Upper lobe of left lung (tissue), 6 donors: ENCODE measurements at places on chromosomes 2 and 18. TPM values are rescaled to one million over a fixed set of nuclear protein-coding genes. Genes with fewer than 3 reads are reported as not detected.

Gene CYS1
- 7.9 TPM for total RNA-seq

Gene ZNF385B
- total RNA-seq, result 22.1 TPM

Gene TRPM8
- not detected for total RNA-seq

Gene CREG2
- 1.1 TPM for total RNA-seq

Gene TCF4
- 115 TPM for total RNA-seq

Gene C18orf32
- total RNA-seq, result 17.8 TPM

Gene TSPYL6
- not detected for total RNA-seq

Gene EEF1B2
- 127 TPM for total RNA-seq

- DNase-seq, result no peak
Observed at GRCh38 chr2:212692466-212692865, 153.9 kb upstream of the ERBB4 start.

DNA sequence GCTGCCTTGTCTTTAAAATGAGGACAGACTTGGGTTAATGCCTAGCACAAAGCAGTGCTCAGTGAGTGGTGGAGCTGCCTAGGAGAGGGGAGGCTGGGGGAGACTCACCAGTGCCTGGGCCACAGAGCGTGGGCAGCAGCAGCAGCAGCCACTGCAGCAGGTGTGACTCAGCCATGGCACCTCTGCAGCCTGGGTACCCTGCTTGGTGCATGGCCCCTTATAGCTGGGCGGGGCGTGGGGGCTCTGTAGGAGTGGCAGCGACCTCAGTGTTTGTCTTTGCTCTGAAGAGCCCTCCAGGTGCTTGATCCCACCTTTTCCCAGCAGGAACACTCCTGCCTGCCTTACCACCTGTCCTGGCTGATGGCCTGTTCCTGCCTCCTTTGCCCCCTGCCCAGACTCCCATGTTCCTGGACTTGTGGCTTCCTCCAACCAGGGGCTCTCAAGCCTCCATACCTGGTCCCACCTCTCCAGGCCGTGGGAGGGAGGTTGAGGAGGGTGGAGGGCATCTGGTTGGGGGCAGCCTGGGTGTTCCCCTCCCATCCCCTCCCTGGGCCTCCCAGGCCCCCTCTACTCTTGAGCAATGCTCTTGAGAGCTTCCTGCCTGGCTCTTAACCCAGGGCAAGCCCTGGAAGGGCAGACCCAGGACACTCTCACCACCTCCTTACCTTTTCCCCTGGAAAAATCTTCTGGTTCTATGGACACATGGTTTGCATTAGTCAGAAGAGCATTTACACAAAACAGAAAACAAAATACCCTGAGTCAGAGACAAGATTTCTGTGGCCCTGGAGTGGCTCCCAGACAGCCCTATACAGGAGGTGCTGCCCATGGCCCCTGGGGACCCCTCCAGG lies at the start of gene SFTPB:
SFTPB (minus strand) TSS at position 191 of the 848 bp plus-strand sequence; CDS start at position 175, 16 bp downstream.
- peak; percentile 88 for DNase-seq

DNA sequence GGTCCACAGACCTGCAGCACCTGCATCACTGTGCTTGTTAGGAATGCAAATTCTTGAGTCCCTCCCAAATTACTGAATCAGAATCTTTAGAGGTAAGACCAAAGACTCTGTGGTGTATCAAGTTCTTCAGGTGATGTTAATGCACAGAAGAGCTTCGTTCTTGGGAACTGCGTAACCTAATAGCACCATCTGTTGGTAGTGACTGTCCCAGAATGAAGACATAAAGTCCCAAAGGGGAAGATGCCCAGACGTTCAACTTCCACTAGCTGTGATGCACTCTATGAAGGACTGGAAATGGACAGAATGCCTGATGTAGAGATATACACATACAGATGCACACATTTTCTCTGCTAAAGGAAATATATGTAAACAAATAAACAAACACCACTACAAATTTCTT lies 576.0 kb downstream of the LRP1B start:
- DNase-seq, result no peak

DNA sequence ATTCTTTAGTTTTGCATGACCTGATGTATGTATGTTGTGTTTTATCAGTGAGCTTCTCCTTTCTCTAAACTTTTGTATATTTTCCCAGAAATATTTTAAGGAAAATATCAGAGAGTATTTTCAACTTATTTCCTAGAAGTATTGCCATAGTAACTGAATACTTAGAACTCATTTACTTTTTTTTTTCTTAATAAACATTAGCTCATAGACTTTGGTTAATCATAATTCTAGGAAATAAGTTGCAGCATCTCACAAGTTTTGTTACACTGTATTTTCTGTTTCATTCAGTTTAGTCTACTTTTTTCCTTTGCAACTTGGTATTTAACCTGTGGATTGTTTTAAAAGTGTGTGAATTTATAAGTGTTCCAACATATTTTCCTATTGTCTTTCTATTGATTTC lies 27.5 kb downstream of the SMCHD1 start:
- DNase-seq, result no peak

DNA sequence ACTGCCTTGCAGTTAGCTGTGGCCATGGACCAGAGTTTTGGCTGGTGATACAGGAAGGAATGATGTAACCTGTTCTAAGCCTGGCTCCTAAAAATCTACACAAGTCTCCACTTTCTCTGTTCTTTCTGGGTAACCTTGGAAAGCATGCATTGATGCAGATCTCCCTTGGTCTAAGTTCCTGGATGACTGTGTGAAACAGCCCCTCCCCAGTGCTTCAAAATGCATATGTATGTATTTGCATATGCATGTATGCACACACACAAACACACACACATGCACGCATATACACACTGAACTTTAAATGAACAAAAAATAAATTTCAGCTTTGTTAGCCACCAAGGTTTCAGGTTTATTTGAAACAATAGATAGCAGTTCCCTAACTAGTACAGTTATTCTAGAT lies 296.1 kb downstream of the OSR1 start:
- no peak for DNase-seq

DNA sequence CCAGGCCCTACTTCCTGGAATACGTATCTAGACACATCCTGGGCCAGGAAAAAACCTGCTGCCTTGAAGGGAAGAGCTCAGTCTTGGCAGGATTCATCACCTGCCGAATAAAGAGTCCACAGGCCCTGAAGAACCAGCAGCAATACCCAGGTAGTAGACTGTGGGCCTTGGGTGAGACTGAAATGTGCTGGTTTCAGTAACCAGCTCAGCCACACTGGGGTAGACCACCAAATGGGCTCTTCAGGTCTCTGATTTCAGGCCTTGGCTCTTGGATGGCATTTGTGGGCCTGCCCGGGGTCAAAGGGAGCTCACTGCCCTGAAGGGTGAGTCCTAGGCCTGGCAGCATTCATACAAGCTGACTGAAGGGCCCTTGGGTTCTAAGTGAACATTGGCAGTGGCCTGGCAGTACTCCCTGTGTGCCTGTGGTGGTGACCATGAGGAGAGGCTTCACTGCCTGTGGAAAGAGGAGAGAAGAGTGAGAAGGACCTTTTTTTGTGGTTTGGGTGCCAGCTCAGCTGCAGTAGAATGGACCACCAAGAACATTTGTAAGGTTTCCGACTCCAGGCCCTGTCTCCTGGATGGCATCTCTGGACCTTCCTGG lies 175.1 kb downstream of the ANKRD30B start:
- DNase-seq, result no peak

DNA sequence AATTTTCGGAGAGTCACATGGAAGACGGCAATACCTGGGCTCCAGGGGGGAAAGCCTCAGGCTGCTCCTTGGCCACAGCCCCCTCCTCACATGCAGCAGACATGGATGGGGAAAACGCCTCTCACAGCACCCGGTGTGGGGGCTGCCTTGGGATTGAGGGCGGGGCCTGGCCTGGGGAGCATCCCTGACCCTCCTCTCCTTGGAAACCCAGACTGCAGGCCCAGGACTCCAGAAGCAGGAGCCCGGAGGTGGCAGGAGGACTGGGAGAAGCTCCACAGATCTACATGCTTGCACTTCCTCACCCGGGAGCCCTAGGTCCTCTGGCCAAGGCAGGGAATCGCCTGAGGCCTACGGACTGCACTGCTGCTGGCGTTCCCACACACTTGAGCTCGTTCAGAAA lies 12.1 kb upstream of the HES6 start:
- no peak for DNase-seq

DNA sequence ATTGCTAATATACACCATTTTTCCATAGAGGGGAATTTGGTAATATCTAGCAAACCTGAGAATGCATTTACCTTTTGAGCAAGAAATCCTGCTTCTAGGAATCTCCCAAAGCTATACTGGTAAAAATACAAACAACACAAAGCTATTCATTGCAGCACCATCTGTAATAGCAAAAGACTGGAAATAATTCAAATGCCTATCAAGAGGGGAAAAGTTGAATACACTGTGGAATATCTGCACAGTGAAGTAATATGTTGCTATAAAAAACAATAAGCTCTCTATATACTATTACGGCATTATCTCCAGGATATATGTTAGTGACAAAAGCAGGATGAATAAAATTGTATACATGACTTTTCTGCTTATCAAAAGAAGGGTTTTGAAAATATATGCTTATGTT lies 112.3 kb upstream of the CHAC2 start:
- no peak for DNase-seq

DNA sequence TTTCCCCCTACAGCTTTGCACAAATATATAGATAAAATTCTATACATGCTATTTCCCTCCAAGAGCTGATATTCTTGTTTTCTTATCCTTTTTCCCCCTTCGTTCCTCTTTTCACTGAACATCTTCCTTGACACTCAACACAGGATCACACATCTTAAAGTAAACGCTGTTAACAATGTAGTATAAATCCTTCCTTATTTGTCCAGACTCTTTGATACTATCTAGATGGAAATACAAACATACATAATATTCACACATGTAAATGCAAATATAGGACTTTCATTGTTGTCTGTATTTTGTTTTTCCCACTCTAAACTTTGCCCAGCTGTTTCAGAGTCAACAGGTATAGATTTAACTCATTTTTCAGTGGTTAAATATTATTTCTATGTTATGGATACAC lies 3.0 kb upstream of the TACR1 start:
- DNase-seq, result no peak

GRCh38 chr2:16478434-16479210 lies 187.0 kb downstream of the CYRIA start:
- DNase-seq, result no peak

- no peak for DNase-seq
Observed at GRCh38 chr18:6069103-6069502, 173.8 kb upstream of the TMEM200C start.

DNA sequence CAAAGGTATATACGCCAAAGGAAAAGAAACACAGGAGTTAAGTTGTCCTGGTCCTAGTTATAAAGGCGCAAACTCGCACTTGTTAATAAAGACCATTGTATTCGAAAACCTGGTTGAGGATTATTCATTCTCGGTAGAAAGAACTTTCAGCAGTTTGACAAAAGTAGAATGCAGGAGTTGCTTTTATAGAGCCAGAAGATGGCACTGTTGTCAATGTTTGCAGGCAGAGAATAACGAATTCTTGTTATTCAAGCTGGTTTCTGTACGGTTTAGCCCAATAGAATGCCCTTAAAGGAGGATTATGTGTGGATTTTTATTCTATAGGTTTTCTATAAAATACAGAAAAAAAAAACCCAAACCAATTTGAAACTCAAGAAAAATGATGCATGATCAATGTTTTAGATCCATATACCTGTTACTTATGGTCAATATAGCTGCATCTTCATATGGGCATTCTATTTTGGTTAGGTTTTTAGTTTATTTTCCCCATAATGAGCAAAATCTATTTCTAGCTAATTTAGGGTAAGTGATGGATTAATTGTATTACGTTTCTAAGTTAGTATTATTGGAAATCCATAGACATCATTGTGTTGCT lies 510.3 kb downstream of the PLCL1 start:
- DNase-seq, result no peak

GRCh38 chr18:59715966-59716369 lies 18.7 kb upstream of the CCBE1 start:
- DNase-seq, result no peak

GRCh38 chr18:43952398-43952797 lies 675.1 kb upstream of the SYT4 start:
- no peak for DNase-seq

DNA sequence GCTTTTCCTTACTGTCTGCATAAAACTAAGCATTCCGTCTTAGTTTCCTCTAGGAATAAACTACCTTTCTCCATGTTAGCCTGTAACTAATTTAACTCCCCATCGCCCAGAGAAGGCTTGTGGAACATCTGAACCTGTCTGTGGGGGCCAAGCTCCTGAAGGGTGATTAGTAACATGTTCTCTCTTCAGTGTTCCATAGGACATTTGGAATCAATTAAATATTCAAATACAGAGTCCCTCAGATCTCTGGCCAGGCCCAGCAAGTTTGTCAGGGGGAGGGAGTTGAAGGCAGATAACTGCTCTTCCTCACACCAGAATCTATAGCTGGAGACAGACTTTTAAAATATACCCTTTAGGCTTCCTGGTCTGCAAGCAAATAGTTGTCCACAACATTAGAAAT lies 8.8 kb downstream of the RDH14 start:
- no peak for DNase-seq

DNA sequence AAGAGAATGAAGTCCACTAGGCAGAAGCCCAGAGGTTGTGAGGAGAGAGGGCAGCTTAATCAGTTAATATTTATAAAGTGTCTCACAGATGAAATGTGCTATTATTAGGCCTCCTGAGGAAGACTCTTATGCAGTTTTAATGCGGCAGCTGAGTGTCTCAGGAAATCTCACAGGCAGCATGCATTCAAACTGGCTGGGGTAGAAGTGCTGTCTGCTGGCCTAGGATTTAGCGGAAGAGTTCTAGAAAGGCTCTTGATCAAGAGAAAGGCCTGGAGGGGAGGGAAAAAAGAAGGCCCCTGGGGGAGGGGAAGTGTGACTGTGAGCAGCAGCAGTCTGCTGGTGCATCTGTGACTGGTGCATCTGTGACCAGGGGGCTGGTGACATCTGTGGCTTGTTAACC lies 133.0 kb downstream of the FSHR start:
- DNase-seq, result no peak

GRCh38 chr2:231260442-231261208 lies 62.2 kb downstream of the ARMC9 start:
- no peak for DNase-seq

DNA sequence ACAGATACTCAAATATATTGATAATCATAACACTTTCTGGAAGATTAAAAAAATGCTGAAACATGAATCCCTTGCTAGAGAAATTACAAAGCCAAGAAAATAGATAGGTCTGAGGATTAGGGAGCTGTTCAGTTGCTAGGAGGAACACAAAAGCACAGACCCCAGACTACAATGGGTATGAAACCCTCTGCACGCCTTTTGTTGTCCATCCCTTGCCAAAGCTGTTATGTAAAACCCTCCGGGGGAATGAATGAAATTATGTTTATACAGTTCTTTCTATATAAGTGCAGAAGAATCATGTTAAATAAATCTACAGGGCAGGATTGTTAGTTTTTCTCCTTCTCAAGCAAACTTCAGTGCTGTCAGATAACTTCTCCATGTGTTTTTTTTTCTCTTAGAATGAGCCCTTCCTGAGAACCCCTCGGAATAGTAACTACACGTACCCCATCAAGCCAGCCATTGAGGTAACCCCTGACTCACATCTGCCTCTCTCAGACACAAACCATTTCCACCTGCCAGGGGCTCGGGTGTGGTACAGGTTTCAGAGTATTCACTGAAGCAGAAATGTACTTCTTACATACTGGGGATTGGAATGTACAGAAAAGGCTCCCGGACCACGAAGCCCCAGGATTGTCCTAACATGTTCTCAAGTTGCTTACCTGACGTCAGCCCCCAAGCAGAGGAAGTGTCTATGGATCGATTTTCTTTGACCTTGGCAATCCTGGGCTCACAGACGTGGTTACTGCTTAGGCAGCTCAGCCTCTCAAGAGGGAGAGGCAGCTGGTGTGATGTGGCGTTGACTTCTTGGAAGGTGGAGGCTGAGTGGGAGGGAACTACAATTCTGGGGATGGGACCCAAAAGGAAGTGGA lies 118.0 kb downstream of the PLB1 start:
- DNase-seq, result no peak
